Stimulated activated CD4-positive, alpha-beta T cell treated with anti-CD3 and anti-CD28 coated beads, Interleukin-2, amount 100 ng/mL, for 24 hours (primary cell): ENCODE measurements at places on chromosomes 11 and 22.

DNA sequence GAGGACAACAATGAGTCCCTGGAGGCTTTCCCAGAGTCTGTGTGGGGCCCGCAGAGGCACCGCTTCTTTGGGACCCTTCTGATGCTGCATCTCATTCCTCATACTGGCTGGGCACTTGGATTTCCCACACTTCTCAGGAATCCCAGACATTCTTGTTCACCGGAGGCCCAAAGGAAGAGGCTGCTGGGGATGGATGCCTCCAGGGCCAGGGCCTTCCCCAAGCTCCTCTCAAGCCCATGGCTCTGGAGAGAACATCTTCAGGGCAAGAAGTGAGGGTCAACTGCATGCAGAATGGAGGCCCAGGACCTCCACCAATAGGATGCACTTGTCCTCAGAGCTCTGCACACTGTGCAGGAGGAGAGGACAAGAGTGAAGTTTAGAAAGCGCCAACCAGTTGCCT, 34.6 kb downstream of the DKK3 start:
- no peak for DNase-seq

DNA sequence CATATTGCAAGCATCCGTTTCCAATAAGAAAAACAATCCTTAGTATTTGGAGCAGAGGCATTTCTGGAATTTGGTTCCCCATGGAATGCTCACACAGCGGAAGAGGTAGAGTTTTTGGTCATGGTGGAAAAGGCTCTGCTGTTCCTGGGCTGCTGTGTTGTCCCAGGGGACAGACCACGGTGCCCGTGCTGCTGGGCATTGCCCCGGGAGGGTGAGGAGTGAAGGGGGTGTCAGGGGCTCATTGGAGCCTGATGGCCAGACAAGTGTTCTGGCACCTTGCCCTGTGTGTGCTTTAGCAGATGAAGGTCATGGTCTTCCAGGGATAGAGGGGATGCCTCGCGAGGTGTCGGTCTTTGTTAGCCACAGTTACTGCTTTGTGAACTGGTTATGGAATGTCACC, 61.2 kb downstream of the MPPED1 start:
- DNase-seq: no peak

GRCh38 chr11:12117200-12117599, 6.8 kb downstream of the MICAL2 start:
- no peak for DNase-seq

DNA sequence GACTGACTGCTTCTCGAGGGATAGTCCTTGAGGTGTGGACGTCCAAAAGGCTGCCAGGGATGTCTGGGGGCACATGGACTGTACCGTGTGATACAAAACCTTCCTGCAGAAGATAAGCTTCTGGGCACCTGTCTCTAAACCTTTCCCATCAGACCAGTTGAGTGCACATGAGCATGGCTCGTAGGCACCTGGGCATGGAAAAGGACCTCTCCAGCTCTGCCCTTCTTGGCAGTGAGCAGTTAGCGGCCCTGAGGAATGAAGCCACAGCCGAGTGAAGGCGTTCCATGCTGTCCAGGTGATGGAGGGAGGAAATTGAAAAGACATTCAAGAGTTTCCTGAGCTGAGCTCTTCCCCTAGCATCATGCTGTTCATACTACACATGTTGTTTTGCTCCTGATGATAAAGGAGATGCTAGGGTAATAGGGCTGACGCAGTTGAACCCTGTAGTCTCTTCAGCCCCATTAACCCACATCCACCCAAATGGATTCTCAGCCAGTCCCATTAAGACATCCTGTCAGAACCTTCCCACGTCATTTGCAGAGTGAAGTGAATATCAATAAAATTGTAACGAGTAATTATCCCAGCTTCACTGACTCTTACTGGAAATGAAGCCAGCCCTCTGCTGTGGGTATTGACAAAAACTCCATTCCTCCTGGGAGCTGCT, 138.6 kb downstream of the KIRREL3 start:
- no peak for DNase-seq

DNA sequence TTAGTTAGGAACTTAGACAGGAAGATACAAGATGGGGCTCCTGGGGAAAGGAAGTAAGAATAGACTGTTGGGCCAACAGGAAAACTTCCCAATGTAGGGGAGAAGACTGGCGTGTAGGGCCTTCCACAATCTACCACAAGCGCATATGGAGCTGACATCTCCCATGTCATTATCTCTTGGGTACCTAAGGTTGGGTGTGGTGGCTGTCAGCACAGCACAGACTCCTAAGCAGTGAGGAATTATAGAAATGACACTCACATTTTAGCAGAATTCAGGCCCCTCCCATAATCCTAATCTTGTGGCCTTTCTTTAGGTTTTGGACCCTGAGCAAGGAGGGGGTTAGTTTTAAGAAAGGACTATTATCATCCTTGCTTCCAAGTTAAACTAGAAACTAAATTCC, 11.6 kb downstream of the TRIM21 start:
- no peak for DNase-seq

DNA sequence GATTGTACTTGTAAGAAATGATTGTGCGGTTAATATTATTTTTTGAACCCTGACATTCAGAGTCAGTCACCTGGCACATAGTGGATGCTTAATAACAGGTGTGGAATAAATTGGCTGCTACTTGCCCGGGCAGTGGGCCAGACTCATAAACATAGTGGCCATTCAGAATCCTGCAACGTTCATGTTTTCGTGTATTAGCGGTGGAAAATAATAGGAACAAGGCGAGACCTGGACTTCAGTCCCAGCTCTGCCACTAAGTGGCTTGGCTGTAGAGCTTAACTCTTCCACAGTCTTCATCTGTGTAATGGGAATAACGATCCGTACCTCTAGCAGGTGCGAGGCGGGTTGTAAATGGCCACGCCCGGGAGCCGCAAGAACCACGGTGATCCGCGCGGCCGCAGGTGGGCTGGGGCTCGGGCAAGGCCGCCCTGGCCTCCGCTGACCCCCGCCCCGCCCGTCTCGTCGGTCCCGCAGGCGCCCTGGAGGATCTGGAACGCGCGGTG, 761 bp upstream of the TMEM25 start:
- no peak for DNase-seq

- DNase-seq: no peak
Observed at GRCh38 chr22:29641700-29642330, 38.4 kb downstream of the NF2 start.

GRCh38 chr11:43919852-43920597, 22.4 kb upstream of the C11orf96 start:
- DNase-seq: no peak
